Stimulated activated CD4-positive, alpha-beta T cell treated with anti-CD3 and anti-CD28 coated beads, Interleukin-4, amount 100 ng/mL, for 4 hours (primary cell): ENCODE measurements at places on chromosomes 5 and 9.

DNA sequence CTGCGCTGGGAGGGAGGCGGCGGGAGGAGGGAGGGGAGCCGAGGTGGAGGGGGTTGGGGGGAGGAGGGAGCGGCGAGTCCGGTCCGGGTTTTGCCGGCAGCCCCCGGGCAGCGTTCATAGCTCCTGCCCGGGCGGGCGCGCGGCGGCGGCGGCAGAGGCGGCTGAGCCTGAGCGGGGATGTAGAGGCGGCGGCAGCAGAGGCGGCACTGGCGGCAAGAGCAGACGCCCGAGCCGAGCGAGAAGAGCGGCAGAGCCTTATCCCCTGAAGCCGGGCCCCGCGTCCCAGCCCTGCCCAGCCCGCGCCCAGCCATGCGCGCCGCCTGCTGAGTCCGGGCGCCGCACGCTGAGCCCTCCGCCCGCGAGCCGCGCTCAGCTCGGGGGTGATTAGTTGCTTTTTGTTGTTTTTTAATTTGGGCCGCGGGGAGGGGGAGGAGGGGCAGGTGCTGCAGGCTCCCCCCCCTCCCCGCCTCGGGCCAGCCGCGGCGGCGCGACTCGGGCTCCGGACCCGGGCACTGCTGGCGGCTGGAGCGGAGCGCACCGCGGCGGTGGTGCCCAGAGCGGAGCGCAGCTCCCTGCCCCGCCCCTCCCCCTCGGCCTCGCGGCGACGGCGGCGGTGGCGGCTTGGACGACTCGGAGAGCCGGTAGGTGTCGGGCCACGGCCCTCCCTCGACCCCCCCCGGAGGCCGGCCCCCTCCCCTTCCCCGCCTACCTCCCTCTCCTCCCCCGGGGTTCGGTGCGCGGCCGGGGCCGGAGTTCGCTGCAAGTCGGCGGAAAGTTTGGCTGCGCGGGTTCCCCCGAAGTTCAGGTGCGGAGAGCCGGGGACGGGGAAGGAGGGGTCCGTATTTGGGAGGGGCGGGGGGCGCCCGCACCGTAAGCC lies at the start of gene CXXC5:
TSS of gene CXXC5 (plus strand) at position 145 of the 877 bp plus-strand sequence. CDS start 32,175 bp downstream, outside the sequence.
- DNase-seq = peak; percentile 63

GRCh38 chr5:173458828-173459609 lies 130.8 kb upstream of the STC2 start:
- DNase-seq = no peak

DNA sequence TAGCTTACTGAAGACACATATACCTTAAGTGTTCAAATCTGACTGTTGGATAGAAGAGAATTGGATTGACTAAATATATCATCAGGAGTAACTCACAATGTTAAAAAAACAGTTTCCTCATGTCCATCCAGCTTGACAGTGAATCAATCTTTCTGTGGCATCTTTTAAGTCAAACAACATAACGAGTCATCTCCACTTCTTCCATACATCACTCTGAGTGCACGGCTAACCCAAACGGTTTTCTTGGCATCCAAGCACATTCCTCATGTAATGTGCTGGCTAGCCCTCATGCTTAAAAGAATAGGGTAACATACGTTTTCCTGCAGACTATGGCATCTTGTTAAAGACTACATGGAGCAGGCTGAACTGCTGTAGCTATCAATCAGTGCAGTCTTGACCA lies 291.5 kb upstream of the TRPC7 start:
- DNase-seq = no peak

DNA sequence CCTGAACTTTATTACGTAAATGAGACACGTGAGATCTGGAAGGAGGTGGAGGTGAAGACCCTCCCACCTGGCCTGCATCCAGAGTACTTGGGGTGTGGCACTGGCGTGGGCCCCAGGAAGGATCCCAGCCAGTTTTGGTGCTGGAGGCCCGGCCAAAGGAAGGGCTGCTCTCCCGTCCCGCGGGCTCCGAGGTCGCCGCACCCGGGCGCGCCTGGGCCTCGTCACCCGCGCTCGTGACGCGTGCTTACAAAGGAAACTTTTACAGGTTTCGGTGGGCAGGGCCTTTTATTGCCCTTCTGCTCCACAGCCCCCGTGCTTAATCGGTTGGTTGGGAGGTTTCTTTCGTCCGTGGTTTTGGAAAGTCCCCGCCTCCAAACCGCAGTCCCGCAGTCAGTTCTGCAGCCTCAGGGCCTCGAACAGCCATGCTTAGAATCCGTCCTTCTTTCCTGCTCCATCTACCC lies 29.2 kb downstream of the CDKN2A start:
- DNase-seq = peak; percentile 68

GRCh38 chr9:8206720-8207119 lies 407.1 kb upstream of the DMAC1 start:
- no peak for DNase-seq

DNA sequence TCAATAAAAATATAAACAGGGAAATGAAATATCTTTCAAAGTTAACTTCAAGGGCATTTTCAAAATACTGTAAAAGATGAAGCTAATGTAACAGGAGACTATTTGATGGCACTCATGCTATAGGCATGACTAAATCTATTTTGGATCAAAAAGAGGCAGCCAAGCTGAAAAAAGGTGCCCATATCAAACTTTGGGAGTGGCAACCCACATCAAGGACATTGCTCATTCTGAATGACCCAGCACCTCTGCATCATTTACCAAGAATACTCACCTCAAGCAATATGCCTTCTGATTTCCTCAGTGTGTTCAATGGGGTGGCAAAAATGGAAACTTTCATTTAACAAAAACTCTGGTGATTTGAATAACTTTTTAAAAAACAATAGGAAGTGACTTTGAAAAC lies 853.3 kb downstream of the TLE1 start:
- DNase-seq = no peak

DNA sequence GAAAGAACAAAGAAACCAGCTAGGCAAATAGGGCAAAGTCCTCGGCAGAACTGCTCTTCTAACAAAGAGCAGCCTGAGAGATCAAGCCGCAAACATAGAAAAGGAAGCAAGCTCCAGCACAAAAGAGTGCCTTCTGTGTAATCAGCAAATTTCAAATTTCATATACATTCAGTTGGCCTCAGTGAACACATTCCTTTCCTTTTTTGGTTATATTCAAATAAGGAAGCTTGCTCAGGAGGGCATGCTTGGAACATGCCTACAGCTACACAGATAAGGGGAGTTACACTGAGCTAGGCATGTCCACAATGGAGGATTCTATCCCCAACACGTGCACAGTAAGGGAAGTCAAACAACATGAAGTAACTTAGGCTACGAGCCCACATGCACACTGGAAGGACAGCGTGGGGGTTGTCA lies 23.4 kb downstream of the IL33 start:
- no peak for DNase-seq

DNA sequence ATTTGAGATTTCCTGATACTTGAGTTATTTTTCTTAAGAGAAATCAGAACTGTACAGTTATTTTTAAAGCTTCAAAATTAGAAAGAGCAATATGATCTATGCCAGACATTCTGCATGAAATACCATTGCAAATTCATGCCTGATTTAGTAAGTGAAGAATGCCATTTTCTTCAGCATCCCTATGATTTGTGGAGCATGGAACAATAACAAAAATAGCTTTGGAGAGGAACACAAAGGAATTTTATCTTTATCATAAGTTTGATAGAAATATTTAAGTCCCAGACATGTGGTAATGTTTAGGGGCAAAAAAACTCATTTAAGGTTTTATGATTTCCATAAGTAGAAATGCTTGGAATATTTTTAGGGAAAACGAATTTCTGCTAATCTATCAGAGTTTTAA lies 1863.4 kb downstream of the EFNA5 start:
- no peak for DNase-seq

- DNase-seq = no peak
Observed at GRCh38 chr5:42837601-42838000, 25.9 kb upstream of the SELENOP start.

DNA sequence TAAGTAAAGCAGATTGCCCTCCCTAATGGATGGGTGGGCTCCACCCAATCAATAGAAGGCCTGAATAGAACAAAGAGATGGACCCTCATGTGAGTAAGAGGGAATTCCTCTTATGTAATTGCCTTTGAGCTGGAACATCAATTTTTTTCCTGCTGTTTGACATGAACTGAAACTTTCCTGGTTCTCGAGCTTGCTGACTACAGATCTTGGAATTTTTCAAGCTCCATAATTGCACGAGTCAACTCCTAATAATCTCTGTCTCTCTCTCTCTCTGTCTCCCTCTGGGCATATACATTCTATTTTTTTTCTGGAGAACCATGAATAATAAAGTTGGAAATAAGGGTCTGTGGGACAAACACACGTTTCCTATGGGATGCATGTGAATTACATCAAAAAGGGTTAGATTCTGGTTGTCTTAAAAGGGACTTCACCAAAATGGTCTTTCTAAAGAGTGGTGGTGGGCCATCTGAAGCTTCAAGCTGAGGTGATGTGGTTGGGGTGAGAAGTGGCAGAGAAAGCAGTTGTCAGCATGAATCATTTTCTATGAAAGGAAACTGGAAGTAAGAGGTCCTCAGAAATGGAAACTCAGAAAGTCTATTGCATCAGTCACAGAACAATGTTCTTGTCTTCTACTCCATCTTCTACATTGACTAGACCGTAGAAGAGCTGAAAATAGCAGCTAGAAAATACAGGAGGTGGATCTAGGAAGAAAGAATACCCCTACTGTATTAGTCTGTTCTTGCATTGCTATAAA lies 47.0 kb upstream of the HOMER1 start:
- DNase-seq = peak; percentile 5

GRCh38 chr9:93300585-93301081 lies 116.7 kb downstream of the WNK2 start:
- DNase-seq = no peak

DNA sequence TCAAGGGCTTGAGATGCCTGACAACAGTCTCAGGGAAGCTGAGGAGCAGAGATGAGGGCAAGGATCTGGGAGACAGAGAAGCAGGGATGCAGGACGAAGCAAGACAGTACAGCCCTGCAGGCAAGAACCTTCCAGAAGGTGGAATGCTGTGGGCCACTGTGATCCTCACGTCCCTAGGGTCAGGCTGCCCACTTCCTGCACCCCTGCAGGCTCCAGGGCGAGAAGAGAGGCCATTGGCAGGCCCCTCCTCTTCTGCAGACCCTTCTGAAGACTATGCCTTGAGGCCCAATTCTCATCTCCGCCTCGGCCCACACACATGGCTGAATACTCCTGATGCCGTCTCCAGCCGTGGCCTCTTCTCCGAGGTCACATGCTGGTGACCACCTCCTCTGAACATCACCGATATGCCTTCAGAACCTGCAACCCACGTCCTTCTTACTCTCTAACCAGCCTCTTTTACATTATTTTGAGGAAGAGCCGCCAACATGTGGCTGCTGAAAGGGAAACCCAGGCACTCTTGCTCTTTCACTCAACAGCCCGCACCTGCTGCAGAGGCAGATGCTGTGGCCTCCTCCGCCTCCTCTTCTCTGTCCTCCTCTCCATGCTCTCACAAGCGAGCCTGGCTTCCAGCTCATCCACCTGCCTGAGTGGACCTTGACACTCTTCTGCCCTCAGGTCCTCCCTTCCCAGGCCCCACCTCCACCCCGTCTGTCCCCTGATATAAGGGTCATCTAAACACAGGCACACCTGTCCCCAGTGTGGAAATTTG lies 181.5 kb downstream of the IRX2 start:
- no peak for DNase-seq

- DNase-seq = no peak
Observed at GRCh38 chr5:36346896-36347690, 45.4 kb upstream of the RANBP3L start.

DNA sequence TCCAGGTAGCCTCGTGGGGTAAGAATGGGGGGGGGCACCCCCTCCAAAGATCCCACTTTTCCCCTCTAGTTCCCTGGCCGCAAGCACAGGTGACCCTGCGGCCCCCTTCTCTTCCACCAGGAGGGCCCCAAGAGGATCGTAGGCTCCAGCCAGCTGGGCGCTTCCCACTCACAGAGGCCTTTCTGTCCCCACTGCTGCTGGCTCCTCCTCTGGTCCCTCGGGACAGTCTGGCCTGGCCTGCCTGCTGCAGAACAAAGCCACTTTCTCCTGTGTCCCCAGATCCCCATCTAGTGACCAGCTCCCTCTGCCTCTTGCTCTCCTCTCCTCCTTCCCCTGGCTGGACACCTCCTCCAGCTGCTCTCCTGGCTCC lies 534 bp upstream of the SAPCD2 start:
- DNase-seq = no peak

- no peak for DNase-seq
Observed at GRCh38 chr9:123975871-123976270, 35.7 kb upstream of the LHX2 start.

DNA sequence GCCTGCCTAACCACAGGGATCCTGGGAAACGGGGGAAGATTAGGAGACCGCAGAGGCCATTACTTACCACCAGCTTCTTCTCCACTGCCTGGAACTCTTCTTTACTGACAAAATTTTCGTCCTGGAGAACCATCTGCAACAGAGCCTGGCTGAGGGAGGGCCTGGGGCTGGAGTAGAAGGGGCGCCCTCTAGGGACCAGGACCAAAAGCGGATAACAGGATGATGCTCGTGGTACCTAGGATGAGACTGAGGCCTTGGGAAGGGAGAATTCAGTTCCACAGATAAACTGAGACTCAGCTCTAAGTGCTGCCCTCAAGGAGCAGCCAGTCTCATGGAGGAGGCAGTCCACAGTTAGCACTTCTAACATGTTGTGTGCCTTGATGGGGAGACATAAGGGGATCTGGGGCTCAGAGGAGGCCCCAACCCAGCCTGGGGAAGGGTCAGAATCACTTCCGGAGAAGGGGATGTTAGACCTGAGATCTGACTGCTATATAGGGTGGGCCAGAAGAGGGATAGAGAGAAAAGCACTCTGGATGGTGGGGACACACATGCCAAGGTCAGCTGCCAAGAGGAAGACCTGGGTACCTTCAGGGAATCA lies 1.2 kb downstream of the SPATA24 start:
- no peak for DNase-seq

- no peak for DNase-seq
Observed at GRCh38 chr5:124655921-124656511, 90.4 kb downstream of the ZNF608 start.

GRCh38 chr5:100676817-100677631 lies 141.8 kb downstream of the FAM174A start:
- DNase-seq = no peak

GRCh38 chr9:10005206-10005605 lies 607.6 kb downstream of the PTPRD start:
- no peak for DNase-seq

GRCh38 chr5:58708456-58708855 lies 125.6 kb downstream of the RAB3C start:
- no peak for DNase-seq

- DNase-seq = no peak
Observed at GRCh38 chr5:79499640-79500273, 14.2 kb downstream of the HOMER1 start.

DNA sequence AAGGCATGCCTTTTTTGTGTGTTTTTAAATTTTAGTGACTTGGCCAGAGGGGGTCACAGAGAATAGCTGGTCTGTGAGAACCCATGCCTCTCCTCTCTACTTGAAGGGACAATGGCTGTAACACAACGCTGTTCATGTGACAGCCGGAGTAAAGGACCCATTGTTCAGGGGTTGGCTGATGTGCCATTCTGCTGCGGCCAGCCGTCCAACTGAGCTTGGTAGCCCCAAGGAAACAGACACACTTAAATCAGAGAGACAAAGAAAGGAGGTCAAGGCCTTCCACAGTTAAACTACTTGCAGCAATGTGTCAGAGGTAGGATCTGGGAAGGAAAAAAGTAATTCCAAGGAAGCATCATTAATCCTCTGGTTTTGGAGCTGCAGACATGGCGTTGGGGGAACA lies 8.1 kb downstream of the MEGF10 start:
- DNase-seq = no peak
